SK-N-SH treated with all-trans-retinoic acid at 6 μM for 48 hours (cell line): ENCODE measurements at places on chromosomes 12 and 14.
A peak's percentile ranks its signal among the peaks of the same experiment; 100 is the strongest.

DNA sequence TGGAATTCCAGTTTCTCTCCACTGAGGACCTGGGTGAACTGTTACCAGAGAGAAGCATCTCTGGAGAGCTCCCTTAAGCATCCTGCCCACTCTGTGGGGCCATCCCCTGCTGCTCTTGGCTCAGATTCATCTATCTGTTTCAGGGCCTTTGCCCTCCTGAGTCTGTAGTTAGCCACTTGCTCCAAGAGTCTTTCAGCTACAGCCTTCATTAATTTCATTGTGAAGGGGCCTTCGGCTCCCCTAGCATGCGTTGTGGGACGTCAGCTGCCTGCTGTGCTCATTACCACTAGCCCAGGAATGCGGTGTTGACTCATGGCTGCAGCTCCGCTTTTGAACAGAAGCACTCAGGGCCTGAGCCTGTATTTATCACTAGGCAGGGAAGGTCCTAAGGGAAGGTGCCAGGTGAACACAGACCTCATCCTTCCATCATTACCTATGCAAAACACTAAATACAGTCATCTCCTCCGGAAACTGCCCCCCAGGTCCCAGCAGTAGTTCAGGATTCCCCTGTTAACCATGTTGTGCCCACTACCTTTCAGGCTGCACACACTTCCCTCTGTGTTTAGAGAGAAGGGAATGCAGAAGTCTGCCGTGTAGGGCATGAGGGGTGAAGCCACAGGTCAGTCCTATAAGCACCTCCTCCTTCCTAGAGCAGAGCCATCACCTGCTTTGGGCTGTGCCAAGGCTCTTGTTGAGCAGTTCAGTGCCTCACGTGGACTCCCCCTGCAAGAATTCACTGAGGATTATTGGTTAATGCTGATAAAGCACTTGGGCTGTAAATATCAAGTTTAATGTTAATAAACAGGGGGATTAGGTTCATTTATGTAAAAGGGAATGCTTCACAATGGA is 191.4 kb downstream of the CACNA1C start:
- ATAC-seq = peak; percentile 97

- peak; percentile 73 for ATAC-seq
These were observed 9.8 kb upstream of the GNPNAT1 start for GRCh38 chr14:52801014-52801712.

DNA sequence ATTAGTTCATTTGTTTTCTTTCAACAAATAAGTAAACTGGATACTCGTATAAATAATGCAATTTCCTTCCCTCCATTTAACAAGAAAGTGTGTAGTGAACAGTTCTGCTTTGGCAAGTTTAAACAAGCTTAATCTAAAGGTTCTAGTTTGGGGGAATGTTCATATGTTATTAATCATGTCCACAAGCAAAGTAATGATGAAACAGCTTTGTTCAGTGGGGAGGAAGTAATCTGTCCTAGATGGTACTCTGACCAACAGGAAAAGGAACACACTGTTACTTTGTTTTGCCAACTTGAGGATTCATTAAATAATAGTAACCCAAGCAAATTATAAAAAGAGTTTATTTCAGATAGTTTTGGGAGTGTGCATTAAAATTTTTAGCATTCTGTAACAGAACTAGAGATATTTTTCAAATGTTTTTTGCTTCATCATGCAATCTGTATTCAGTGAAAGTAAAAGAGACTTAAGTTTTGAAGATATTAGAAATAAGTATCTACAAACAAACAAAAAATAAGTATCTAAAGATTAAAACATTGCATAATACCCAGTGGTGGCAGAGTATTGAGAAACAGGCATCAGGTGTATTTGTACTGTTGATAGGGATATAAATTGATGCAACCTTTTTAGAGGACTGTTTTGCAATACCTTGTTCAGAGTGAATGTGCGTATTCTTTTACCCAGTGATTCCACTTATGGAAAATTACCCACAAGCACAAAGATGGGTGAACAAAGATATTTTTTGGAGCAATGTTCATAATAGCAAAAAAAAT is 61.1 kb downstream of the RAB35 start:
- no peak for ATAC-seq

GRCh38 chr14:50020799-50021198 is 95.6 kb downstream of the VCPKMT start:
- ATAC-seq = no peak

DNA sequence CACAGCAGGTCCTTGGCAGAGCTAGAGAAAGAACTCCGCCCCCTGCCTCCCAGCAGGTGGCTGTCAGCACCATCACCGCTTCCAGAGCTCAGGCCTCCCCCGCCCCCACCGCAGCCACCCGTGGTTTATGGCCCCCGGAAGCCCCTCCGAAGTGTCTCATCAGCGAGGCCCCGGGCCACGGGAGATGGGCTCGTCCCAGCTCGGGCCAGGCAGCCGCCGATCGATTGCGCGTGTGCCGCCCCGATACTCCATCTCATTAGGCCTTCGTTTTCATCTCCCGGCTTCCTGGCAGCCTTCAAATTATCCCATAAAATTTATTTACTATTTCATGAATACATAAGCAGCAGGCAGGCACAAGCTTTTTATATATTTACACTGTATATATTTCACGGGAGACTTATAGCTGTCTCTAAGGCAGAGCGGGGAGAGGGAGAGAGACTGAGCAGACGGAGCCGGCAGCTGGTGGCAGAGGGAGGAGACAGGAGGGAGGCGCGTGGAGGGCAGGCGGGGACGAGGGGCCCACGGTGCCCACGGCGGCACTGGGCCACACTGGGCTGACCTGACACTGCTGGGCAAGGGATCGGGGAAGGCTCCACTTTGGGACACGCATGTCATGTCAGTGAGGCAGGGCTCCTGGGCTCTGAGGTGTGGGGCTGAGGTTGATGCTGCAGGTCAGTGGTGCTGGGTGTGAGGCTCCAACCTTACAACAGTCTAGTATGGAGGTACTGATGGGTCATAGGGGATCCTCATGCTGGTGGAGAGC is 241.2 kb downstream of the RBM19 start:
- no peak; the same call in 2 of the 3 replicates for ATAC-seq

GRCh38 chr14:51715250-51715649 is 63.5 kb downstream of the FRMD6 start:
- no peak for ATAC-seq

- ATAC-seq = no peak
These were observed 499.3 kb upstream of the TMEM132C start for GRCh38 chr12:127767656-127768055.

DNA sequence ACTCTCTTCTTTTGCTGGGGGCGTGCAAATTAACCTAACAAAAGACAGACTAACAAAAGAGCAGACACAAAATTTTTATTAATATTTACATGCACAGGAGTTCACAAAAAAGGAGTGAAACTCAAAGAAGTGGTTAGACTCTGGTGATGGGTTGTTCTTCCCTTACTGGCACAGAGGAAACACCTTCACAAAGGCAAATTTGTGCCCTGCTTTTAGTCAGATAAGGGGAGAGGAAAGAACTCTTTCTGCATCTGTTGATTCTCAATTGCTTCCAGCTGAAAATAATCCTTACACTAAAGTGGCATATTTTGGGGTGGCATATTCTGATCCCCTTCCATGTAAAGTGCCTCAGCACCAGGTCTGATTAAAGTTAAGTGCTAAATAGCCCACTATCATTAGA is 190.2 kb upstream of the AMIGO2 start:
- ATAC-seq = no peak

GRCh38 chr12:57229046-57229633 is 371 bp upstream of the SHMT2 start:
- peak; percentile 15 for ATAC-seq

DNA sequence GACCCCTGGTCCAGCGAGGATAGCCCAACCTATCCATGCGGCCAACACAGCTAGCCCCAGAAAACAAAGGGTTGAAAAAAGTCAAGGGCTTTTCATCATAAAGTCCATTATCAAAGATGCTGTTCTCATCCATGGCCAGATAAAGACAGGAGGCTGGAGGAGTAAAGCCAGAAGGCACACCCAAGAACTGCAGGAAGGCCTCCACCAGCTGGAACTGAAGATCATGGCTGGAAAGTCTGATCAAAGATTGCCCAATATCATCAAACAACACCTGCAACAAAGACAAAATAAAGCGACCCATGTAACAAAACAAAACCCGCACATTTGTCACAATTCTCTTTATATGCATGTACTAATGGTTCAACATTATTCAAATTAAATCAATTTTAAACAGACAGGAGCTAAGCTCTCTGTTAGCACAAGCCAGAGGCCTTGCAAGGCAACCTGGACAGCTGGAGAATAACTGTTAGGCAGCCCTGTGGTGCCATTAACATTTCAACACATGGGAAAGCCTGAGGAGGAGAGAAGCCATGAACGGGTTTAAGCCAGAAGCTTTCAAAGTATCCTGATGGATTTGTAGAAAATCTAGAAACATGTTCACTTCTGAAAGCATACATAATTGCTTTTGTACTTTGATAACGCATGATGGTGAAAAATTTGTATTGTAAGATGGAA is 34.1 kb downstream of the PSMC1 start:
- no peak for ATAC-seq

GRCh38 chr14:82094829-82095345 is 561.2 kb upstream of the SEL1L start:
- no peak for ATAC-seq

- ATAC-seq = peak; percentile 33; the same call in 2 of the 3 replicates
These were observed 45.4 kb upstream of the PCED1B start for GRCh38 chr12:47033789-47034555.
